Stimulated activated CD4-positive, alpha-beta T cell treated with anti-CD3 and anti-CD28 coated beads, Interleukin-1b, Interleukin-23, amount 100 ng/mL, for 4 hours (primary cell): ENCODE measurements at places on chromosomes 6 and 20.

- DNase-seq = no peak
These were observed 469 bp downstream of the TFAP2C start for GRCh38 chr20:56629464-56630085.

DNA sequence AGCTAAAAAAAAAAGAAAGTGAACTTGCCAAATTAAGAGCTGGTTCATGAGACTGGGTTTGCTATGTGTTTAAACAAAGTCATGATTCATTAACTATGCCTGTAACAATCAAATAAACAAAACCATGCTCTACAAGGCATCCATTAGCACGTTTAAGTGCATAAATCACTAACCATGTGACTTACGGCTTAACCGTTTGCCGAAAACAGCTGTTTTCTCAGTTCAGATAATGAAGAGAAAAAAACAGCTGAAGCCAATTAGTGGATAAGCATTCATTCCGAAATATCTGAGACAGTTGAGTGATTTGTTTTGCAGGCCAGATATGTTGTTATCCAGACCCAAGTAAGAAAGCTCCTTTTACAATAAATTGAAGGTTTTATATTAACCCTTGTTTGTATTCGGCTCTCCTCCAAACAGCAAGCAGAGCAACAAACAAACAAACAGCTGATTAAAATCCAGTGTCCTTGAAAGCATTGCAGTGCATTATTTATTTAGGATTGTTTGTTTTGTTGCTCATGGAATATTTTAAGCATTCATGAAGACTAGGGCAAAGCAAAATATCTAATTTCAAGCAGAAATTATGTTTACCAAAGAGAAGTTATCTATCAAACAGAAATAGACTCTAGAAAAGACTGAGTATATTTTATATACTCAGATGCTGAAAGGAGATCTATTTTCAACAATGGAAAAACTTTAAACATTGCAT, 343.5 kb downstream of the RFPL4B start:
- DNase-seq = no peak

- no peak for DNase-seq
These were observed 8.0 kb downstream of the TMEM181 start for GRCh38 chr6:158567871-158568401.

DNA sequence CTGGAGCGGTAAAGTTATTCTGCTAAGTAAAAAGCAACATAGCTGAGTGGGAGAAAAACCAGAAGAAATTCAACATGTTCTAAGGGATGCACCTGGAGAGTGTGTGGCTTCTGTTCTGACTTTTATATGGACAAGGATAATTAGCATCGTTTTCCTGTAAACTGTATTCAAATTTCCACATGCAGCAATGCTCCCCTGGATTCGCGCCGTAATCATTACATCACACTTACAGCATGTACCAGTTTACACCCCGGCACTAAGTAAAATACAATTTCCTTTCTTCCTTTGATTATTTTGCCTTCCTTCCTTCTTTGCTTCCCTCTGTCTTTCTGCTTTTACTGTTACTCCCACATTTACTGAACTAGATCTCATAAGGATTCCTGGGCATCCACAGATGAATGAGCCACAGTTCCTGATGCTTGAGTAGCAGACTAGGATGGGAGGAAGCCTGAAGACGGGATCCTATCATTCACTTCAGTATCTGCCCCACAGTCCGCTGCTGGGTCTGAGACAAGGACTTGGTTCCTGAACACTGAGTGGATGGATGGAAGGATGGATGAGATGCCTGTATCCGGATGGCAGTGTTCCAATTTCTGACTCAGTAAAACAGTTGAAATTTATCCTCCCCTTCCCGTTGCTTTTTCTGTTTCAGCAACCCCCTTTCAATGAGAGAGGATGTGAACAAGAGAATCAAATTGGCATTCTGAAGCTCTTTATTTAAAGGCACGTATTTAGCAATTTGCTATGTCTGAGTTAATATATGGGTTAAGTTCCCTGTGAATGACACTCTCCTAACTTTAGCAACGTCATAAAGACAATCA, 174.6 kb downstream of the GJA10 start:
- no peak for DNase-seq

- DNase-seq = no peak
These were observed 62.8 kb upstream of the FOXO3 start for GRCh38 chr6:108497883-108498282.

- DNase-seq = no peak
These were observed 438.7 kb downstream of the BCKDHB start for GRCh38 chr6:80544976-80545722.

DNA sequence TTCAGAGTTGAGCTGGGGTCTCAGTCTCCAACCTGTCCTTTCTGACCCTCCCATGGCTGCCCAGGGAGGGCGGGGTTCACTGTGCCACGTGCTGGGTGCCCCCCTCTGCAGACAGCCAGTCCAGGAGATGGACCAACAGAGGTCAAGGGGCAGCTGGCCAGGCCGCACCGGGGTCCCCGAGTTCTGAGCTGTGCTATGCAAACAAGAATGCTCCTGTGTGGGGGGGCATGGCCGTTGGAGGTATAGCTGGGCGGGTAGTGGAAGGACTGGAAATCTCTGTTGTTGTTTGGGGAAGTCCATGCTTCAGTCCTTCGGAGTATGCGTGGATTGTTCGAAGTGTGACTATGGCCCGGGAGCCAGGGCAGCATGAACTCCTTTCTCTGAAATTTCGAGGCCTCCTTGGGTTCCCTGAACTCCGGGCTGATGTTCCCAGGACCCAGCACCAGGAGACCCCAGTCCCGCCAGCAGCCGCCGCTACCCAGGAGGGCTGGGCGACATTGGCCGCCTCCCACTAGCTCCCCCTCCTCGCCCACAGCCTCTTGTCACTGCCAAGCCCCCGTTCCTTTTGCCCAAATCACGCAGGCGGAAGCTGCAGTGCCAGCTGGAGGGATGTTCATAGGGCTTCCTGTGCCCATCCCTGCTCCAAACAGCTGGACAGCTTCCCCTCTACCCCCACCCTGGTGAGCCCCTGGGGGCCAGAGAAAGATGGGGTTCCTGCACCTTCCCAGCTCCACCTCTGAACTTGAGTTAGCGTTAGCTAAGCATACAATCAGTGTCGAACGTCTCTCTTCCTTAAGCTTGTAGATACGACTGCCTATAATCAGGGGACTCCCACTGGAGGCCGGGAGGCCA, 126.6 kb downstream of the TAF4 start:
- DNase-seq = no peak

DNA sequence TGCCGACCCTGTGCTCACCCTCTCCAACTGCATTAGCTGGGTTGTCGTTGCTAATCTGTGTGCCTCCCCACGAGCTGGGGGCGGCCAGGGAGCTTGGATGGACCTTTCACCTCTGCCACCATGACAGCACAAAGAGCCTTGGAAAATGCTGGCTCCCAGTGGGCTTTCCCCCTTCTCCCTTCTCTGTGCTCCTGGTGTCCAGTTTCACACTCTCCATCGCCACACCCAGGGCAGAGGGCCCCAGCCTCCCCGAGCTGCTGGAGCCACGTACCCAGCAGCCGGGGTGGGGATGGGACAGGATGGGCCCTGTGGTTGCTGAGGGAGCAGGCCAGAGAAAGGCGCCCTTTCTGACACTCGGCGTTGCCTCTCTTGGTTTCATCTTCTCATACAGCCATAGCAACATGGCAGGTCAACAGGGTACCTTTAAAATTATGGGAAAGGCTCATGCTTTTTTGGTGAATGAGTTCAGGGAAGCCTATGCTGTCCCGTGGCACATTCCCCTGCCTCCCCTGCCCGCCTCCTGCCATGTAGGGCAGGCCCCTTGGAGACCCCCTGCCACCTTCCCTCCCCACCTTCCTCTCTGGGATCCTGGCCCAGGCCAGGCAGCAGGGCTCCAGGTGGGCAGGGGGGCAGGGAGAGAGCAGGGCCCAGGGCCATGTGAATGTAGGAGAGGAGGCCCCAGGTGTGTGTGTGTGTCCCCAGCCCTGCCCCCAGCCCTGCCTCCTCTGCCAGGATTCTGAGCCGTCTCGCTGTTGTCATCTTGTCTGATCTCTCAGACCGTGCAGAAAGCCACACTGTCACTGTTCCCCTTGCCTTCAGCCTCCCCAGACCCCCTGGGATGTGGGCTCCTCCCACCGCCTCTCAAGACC, 85.2 kb upstream of the CCDC167 start:
- no peak for DNase-seq

DNA sequence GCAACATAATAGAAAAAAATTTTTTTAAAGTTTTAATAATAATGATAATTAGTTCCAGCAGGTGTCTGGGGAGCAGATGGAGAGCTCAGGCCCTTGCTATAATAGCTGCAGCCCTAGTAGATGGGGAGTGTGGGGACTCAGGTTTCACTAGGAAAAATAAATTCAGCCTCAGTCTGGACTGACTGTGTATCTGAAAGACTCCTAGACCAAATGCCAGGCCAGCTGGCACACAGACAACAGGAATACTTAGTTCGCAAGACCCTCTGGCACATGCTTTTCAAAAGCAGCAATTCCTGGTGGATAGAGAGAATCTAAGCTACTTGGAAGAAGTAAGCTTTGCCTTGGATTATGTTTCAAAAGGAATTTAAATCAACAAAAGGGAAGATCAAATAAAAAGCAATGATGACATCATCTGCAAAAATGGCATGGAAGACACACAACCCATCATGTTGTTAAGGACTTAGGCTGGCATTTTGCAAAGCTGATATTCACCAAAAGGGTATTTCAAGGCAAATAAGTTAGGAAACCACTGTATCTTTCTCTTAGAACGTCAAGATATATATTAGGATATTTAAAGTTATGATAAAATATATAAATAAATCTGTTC, 107.8 kb downstream of the RNGTT start:
- DNase-seq = no peak
